ENCODE measurements at places on chromosomes 3 and 15.

GRCh38 chr3:134772591-134772990, 22.5 kb upstream of the EPHB1 start:
- no peak for DNase-seq

DNA sequence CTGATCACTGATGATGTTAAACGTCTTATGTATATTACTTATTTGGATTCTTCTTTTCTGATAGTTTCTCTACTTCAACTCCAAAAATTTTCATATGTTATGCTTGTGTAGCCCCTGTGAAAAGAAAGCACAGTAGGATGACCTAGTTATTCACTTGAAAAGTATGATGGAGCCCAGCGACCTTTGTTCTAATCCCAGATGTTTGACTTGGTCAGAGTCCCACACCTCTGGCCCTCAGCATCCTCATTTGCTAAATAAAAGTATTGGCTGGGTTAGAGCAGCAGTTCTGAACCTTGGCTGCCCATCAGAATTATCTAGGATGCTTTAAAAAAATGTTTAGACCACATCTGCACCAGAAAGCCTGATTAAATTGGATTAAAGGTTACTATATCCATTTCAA, 173.7 kb downstream of the ATG7 start:
- DNase-seq, result no peak

DNA sequence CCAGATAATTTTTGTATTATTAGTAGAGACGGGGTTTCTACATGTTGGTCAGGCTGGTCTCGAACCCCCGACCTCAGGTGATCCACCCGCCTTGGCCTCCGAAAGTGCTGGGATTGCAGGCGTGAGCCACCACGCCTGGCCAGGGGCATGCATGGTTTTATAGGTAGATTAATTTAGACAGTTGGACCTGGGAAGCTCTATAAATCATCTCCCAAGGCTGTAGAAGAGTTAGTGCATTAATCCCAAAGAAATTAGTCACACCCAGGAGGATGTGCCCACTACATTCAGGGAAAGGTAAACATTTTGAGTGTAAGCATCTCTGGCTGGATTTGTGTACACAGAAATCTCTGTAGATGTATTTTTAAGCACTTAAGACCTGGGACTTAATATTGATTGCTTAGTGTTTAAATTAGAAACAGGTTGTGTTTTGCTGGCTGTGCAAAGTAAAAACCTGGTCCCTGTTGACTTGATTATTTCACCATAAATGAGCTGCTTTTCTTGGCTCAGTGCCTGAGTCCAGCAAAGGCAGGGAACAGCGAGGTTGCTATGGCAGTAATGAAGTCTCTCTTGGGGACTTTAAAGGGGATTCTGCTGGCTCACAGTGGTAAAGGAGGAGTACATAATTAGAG, 19.2 kb downstream of the EXOSC7 start:
- no peak for DNase-seq

- DNase-seq, result no peak
Observed at GRCh38 chr3:78889348-78889747, 878.5 kb downstream of the ROBO1 start.

- no peak for DNase-seq
Observed at GRCh38 chr3:27319847-27320526, 49.2 kb downstream of the NEK10 start.

- no peak for DNase-seq
Observed at GRCh38 chr3:170539897-170540296, 46.0 kb downstream of the SLC7A14 start.

- no peak for DNase-seq
Observed at GRCh38 chr15:90309020-90309419, 43.1 kb upstream of the ZNF774 start.

GRCh38 chr15:74840851-74841775, 1.8 kb downstream of the ULK3 start:
- DNase-seq, result no peak

GRCh38 chr3:72960812-72961518, 35.6 kb upstream of the PPP4R2 start:
- DNase-seq, result peak; percentile 19

DNA sequence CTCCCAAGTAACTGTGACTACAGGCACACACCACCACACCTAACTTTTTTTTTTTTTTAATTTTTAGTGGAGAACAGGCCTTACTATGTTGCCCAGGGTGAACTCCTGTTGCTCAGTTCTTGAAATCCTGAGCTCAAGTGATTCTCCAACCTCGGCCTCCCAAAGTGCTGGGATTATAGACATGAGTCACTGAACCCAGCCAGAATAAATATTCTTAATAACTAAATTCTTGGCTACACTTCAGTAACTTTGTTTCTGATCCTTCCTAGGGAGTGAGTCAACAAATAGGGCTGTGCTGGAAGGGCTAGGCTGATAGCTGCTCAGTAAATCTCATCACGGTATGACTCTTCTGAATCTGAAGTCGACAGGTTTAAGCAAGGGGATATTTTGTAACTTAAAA, 56.6 kb downstream of the P3H2 start:
- no peak for DNase-seq

- DNase-seq, result no peak
Observed at GRCh38 chr3:120854908-120855526, 53.0 kb upstream of the STXBP5L start.

Measured in activated CD4-positive, alpha-beta T cell treated with anti-CD3 and anti-CD28 coated beads for 4 hours (primary cell).